ENCODE measurements at places on chromosomes 4 and X.

GRCh38 chr4:184475096-184475461 lies 729 bp upstream of the IRF2 start:
- DNase-seq = no peak

DNA sequence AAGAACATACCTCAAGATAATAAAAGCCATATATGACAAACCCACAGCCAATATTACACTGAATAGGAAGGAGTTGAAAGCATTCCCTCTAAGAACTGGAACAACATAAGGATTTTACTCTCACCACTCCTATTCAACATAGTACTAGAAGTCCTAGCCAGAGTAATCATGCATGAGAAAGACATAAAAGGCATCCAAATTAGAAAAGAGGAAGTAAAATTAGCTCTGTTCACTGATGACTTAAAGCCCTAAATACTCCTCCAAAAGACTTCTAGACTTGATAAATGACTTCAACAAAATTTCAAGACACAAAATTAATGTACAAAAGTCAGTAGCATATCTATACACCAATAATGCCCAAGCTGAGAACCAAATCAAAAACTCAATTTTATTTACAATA lies 235.7 kb downstream of the NKX6-1 start:
- no peak for DNase-seq

- no peak for DNase-seq
Measured at GRCh38 chrX:12657881-12658280, 133.3 kb upstream of the PRPS2 start.

GRCh38 chr4:169184686-169185085 lies 86.1 kb downstream of the SH3RF1 start:
- DNase-seq = no peak

- DNase-seq = no peak
Measured at GRCh38 chr4:170398218-170398617, 308.5 kb upstream of the AADAT start.

- no peak for DNase-seq
Measured at GRCh38 chrX:19606902-19607301, 91.6 kb upstream of the MAP3K15 start.

- peak; percentile 44 for DNase-seq
Measured at GRCh38 chr4:186021461-186022167, 47.3 kb upstream of the TLR3 start.

DNA sequence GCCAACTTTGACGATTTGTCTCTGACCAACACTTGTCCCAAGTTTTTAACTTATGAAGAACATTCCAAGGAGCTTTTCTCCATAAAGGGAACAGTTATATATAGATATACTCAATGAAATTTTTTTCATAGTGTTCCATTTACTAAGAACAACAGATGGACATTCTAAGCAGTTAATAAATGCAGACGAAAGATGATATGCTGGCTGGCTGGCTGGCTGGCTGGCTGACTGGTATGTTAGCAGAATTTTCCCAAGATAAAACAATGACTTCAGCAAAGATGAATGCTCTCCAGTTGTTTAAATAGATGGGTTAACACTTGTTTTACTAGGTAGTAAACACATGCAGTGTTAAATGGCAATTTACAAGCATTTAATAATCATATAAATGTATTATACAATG lies 62.2 kb downstream of the SPANXN3 start:
- no peak for DNase-seq

All from NT2/D1 (cell line).